ENCODE measurements at places on chromosomes 7 and 10.

GRCh38 chr10:114173603-114173920 is 441 bp downstream of the CCDC186 start:
- DNase-seq, result no peak

- no peak for DNase-seq
These were observed 76.3 kb upstream of the CUX1 start for GRCh38 chr7:101740981-101741725.

GRCh38 chr10:132311338-132311939 is 3.7 kb upstream of the STK32C start:
- DNase-seq, result peak; percentile 18

DNA sequence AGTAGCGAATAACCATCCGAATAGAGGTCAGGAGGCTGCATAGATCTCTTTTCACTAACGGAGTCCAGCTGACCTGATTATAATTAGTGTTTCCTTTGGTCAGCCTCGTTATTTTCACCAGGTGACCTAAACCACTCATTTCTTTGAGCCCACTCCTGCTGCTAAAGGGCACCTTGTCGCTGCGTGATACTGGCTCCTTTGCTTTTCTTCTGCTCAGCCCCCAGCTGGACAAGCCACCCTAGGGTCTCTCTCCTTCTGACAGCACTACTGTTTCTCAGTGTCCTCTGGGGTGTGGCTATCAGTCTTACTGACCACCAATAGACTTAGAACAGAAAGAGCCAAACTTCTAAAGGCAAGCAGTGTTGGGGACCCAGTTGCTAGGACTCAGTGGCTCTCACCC is 2.7 kb upstream of the IGFBP3 start:
- DNase-seq, result no peak

DNA sequence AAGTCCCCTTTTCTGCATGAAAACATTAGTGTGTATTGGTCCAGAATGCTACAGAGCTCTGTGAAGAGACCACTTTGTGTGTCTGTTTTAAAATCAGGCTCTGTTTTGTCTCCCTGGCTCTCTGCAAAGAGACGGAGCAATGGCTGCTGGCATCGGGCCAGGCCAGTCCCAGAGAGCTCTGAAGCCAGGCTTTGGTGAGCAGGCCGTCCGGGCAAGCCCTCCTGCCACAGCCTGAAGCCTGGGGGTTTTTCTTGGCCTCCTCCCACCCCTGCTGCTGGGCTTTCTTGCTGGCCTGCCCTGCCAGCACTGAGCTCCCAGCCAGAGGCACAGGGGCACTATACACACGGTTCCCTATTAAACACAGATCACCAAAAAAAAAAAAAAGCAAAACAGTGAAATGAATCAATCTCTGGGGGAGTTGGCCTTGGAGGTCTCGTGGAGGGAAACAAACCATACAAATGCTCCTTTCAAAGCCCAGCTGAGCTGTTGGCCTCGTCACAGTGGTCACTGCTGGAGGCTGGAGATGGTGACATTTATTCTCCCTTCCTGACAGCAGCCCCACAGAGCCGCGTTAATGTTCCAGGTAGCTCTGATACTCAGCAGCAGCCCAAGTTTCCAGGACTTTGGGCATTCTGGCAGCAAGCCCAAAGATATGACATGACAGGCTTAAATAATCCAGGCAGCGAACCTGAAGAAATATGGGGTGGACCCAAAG is 237.2 kb downstream of the TCF7L2 start:
- no peak for DNase-seq

GRCh38 chr10:42992156-42992956 is 84.5 kb upstream of the RET start:
- DNase-seq, result no peak

DNA sequence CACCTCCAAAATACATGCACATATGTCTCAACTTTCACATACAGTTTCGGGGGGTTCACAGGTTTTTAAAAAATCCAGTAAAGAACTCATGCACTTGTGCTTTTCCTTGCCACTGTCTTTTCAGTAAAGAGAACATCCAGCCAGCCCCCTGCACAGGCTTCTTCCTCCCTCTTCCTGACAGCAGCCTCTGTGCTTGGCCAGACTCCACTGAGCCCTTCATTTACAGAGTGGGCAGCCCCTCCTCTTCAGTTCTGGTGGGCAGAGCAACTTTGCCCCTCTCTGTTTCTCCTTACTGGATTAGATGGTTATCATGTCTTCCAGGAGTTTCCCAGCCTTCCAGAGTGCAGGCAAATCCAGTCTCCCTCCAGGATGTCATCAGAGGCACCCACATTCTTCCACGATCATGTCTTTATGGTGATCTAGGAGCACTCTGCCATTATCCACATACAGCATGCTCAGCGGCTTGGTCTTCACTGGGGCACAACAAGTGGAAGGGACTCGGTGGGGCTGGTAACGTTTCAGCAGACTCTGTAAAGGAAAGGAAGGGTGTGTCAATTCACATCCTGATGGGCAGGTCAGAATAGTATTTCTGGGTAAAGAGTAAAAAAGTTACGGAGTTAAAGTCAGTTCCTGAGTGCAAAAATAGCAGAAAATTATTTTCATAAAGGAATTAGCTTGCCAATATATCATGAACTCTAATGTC is 8.8 kb downstream of the NODAL start:
- no peak for DNase-seq

- no peak for DNase-seq
These were observed 1.8 kb downstream of the PARP12 start for GRCh38 chr7:140060788-140061606.

DNA sequence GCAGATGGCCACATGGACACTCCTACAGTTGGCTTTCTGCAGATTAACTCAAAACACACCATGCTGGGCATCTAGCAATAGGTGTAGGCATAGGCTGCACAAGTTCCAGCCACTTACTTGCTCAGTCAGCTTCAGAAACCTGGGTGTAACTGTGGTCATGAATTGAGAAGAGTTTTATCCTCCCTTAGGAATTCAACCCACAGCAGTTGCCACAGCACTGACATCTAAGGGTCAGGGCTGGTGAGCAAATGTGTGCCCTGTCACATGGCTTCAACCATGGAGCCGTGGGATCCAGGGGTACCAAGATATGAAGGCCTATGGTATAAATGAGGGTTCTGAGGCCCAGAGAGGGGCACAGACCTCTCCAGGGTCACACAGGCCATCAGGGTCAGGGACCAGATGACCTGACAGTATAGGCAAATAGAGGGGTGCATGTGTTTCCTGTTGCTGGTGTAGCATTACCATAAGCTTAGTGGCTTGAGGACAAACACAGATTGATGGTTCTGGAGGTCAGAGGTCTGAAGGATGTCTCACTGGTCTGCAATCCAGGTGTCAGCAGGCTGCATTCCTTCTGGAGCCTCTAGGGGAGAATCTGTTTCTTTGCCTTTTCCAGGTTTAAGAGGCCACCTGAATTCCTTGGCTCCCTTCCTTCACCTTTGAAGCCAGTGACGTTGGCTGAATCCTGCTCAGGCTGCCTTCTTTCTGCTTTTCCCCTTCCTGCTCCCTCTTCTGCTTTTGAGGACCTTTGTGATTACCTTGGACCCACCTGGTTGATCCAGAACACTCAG is 24.1 kb downstream of the MINDY4 start:
- DNase-seq, result no peak

DNA sequence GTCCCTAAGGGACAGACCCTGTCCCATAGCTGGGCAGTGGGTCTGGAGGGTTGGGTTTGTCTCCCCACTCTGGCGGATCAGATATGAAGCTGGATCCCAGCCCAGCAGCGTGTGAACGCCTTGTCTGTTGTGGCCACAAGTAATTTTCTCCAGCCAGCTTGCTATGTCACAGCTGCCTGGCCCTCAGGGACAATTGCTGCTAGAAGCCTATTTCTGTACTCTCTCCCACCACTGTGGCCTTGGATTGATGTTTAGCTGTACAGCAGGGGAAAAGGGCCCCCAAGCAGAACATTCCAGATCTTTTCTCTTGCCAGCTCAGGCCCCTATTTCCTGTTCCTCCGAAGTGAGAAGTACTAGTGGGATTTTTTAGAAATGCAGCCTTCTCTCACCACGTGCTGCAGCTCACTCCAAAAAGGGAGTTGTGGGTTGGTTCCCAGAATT is 53.5 kb upstream of the WAC start:
- DNase-seq, result peak; percentile 74

Data from left forelimb (tissue), 1 donor.